Calu3 (cell line): ENCODE measurements at places on chromosomes 16 and 17. TPM values are rescaled to one million over a fixed set of nuclear protein-coding genes. Genes with fewer than 3 reads are reported as not detected.

- no peaks in the 10 kb centered on the region for H3K27me3 ChIP-seq
- peaks cover 29% of the 10 kb centered on the region for H3K4me1 ChIP-seq
- H3K36me3 ChIP-seq, result no peaks in the 10 kb centered on the region
These were observed 820.0 kb upstream of the EEF2KMT start for GRCh38 chr16:5917436-5918195.

DNA sequence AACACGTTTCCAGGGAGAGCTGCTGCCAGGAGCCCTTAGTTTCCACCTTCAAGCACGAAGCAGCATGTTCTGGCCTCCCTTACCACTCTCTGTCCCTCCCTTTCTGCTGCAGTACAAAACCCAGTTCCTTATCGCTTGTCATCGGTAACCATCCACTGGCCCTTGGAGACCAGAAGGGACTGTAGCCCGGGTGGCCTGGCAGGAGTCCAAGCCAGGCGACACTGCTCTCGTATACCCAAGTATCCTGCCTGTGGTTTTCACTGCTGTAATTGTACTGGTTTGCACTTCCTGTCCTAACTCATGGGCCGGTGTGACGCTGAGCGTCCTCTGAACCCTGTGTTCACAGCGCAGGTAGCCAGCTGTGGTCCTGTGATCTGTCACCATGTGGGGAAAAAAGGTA is 81.1 kb downstream of the MAF start:
- DNase-seq, result no peak
- H3K4me1 ChIP-seq, result no peaks in the 10 kb centered on the region
- peaks cover 53% of the 10 kb centered on the region for H3K27me3 ChIP-seq

DNA sequence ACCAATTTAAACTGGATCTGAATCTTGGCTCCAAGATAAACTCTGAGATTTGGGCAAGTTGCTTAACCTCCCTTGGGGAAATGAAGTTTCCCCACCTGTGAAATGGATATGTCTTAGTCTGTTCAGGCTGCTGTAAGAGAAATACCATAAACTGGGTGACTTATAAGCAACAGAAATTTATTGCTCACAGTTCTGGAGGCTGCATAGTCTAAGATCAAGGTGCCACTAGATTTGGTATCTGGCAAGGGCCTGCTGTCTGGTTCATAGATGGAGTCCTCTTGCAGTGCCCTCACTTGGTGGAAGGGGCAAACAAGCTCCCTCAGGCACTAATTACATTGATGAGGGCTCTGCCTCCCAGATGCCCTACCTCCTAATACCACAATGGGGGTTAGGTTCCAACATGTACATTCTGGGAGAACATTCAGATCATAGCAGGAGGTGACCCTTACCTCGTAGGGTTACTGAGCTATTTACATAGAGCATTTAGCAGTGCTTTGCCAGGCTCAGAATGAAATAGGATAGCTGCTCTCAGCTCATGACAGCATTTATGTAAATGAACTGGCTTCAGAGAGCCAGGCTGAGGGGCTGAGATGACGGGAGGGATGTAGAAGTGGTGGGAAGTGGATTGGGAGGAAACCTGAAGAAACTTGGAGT is 83.9 kb downstream of the SPECC1 start:
- no peak overlapping the region for H3K27ac ChIP-seq
- no peak for DNase-seq
- H3K27me3 ChIP-seq, result peaks cover 98% of the 10 kb centered on the region
- H3K4me1 ChIP-seq, result no peaks in the 10 kb centered on the region

- peaks cover 6% of the 10 kb centered on the region for H3K36me3 ChIP-seq
- peak overlapping the region; percentile 38 for H3K27ac ChIP-seq
- peaks cover 75% of the 10 kb centered on the region for H3K4me1 ChIP-seq
- no peaks in the 10 kb centered on the region for H3K27me3 ChIP-seq
These were observed 163.9 kb downstream of the SPECC1 start for GRCh38 chr17:20173091-20173490.

GRCh38 chr16:68131813-68132706 is 46.9 kb downstream of the NFATC3 start:
- H3K4me3 ChIP-seq, result no peak overlapping the region
- H3K36me3 ChIP-seq, result no peaks in the 10 kb centered on the region
- H3K4me1 ChIP-seq, result peaks cover 9% of the 10 kb centered on the region
- H3K27ac ChIP-seq, result no peak overlapping the region
- no peak for DNase-seq

GRCh38 chr17:32849879-32850278 is 27.0 kb downstream of the MYO1D start:
- DNase-seq, result no peak
- peaks cover 11% of the 10 kb centered on the region for H3K4me1 ChIP-seq
- H3K36me3 ChIP-seq, result no peaks in the 10 kb centered on the region
- H3K27me3 ChIP-seq, result no peaks in the 10 kb centered on the region
- H3K27ac ChIP-seq, result no peak overlapping the region

- H3K27me3 ChIP-seq, result peaks cover 23% of the 10 kb centered on the region
- H3K4me1 ChIP-seq, result no peaks in the 10 kb centered on the region
- no peaks in the 10 kb centered on the region for H3K36me3 ChIP-seq
- no peak for DNase-seq
- H3K4me3 ChIP-seq, result no peak overlapping the region
These were observed 114.6 kb upstream of the NOG start for GRCh38 chr17:56478836-56479447.

DNA sequence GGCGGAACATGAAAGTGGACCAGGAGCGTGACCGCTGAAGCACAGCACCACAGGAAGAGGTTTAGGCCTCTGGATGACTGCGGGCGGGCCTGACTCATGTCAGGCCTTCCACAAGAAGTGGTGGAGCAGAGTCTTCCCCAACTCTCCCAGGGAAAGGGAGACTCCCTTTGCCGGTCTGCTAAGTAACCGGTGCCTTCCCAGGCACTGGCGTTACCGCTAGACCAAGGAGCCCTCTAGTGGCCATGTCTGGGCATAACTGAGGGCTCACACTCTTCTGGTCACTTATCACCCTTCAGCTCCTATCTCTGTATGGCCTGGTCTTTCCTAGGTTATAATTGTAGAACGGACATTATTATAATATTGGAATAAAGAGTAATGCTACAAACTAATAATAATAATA is 1931.9 kb downstream of the TP53TG3F start:
- peak; percentile 11 for DNase-seq
- H3K27ac ChIP-seq, result no peak overlapping the region
- H3K4me3 ChIP-seq, result no peak overlapping the region
- no peaks in the 10 kb centered on the region for H3K36me3 ChIP-seq
- H3K27me3 ChIP-seq, result no peaks in the 10 kb centered on the region
- no peaks in the 10 kb centered on the region for H3K4me1 ChIP-seq

GRCh38 chr17:44906010-44906646 is 6.9 kb upstream of the EFTUD2 start:
- peaks cover 20% of the 10 kb centered on the region for H3K4me1 ChIP-seq
- DNase-seq, result no peak
- no peak overlapping the region for H3K4me3 ChIP-seq
- no peak overlapping the region for H3K27ac ChIP-seq
- H3K27me3 ChIP-seq, result peaks cover 23% of the 10 kb centered on the region

DNA sequence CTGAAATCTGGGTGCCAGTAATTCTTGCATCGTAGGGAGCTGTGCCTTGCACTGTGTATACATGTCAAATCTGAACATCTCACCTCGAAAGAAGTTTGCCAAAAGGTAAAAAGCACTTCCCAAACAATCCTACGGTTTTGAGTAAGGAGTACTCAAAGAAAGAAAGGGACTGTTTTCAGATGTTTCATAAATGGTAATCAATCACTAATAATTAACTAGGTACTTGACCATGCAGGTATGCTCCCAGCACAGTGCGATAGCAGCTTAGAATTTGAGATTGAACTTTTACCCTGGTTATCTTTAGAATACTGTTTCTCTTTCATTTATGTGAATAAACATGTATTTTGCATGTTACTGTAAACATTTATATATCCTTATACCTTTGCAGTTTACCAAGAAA is 39.0 kb downstream of the PRKCA start:
- H3K27ac ChIP-seq, result peak overlapping the region; percentile 33
- no peaks in the 10 kb centered on the region for H3K27me3 ChIP-seq
- DNase-seq, result no peak
- peaks cover 77% of the 10 kb centered on the region for H3K4me1 ChIP-seq
- peak overlapping the region; percentile 48 for H3K4me3 ChIP-seq

GRCh38 chr16:23466162-23466885 is 13.3 kb upstream of the COG7 start:
- peaks cover 30% of the 10 kb centered on the region for H3K36me3 ChIP-seq
- DNase-seq, result no peak
- no peak overlapping the region for H3K27ac ChIP-seq
- H3K27me3 ChIP-seq, result no peaks in the 10 kb centered on the region
- H3K4me1 ChIP-seq, result peaks cover 17% of the 10 kb centered on the region
- H3K4me3 ChIP-seq, result no peak overlapping the region

GRCh38 chr17:57226793-57227192 is 29.5 kb upstream of the MSI2 start:
- peaks cover 20% of the 10 kb centered on the region for H3K27me3 ChIP-seq
- H3K36me3 ChIP-seq, result no peaks in the 10 kb centered on the region
- no peak overlapping the region for H3K27ac ChIP-seq
- H3K4me3 ChIP-seq, result no peak overlapping the region

- H3K4me1 ChIP-seq, result peaks cover 51% of the 10 kb centered on the region
- peak overlapping the region; percentile 39 for H3K4me3 ChIP-seq
- H3K27me3 ChIP-seq, result no peaks in the 10 kb centered on the region
- H3K27ac ChIP-seq, result peak overlapping the region; percentile 92
- peak; percentile 69 for DNase-seq
These were observed 612.9 kb downstream of the MAF start for GRCh38 chr16:78987666-78988065.

DNA sequence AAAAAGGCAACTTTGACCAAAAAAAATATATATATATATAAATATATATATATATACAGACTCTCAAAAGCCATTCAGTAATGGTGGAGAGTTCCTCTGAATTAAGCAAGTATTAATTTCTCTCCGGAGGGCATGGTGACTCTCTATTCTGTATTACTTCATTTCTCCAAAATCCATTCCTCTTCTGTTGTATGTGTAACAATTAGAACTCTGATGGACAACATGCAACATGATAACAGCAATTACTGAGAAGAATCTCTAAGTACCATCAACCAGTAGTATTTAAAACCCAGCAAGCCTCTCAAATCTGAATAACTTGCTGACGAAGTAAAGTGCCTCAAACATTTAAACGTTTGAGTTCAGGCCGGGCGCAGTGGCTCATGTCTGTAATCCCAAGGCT is 2.3 kb downstream of the GRB2 start:
- H3K4me1 ChIP-seq, result peaks cover 13% of the 10 kb centered on the region
- peaks cover 35% of the 10 kb centered on the region for H3K36me3 ChIP-seq
- DNase-seq, result no peak

DNA sequence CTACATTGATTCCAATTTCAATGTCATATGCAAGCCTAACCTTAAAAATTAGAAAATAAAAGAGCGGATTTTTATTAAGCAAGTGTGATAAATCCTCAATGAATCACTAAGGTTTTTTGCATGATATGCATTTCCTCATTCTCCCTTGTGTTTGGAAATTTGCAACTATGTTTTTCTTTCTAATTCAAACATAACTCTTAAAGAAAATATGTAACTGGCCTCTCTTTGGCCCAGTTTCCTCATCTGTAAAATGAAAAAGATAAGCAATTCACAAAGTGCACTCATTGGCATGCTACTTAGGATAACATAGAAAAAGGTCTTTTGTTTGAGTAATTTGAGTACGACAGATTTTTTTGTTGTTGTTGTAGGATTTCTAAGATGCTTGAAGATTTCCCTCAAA is 295.5 kb downstream of the CDH11 start:
- H3K4me3 ChIP-seq, result no peak overlapping the region
- H3K36me3 ChIP-seq, result no peaks in the 10 kb centered on the region
- H3K27me3 ChIP-seq, result no peaks in the 10 kb centered on the region
- DNase-seq, result no peak

GRCh38 chr17:2042390-2042847 is 597 bp downstream of the OVCA2 start:
- no peak for DNase-seq
- peak overlapping the region; percentile 83 for H3K4me3 ChIP-seq
- H3K36me3 ChIP-seq, result peaks cover 31% of the 10 kb centered on the region
- no peaks in the 10 kb centered on the region for H3K27me3 ChIP-seq
- H3K27ac ChIP-seq, result peak overlapping the region; percentile 96

DNA sequence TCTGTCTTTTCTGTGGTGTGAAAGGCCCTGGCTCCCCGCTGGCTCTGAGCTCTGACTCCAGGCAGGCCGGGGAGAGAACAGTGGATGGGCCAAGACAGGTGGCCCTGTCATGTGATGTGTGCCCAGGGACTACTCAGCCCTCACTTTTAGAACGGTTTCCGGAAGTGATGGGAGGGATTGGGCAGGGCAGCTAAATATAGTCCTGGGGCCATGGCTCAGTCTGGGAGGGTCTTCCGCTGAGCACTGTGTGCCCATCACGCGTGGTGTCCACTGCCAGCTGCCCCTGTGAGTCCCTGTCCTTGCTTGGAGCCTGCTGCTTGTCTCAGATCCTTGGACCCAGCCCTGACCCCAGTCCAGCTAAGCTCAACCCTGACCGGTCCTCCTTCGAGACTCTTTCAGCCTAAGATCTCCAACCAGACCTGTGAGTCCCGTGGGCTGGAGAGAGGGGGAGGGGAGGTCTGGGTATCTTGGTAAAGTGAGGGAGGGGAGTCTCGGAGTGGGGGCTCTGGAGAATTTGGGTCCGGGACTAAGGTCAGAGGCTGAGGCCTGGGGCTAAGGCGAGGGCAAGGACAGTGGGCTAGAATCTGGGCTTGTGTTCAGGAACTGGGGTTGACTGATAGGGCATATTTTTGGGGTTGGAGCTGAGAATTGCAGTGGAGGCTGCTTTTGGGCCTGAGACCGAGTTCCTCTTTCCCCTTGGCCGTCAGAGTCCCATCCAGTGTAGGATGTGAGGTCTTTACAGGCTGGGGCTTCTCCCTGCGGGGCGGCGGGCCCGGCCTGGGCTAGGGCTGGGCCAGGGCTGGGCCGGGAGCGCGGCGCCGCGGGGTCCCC is at the start of gene TRIM72:
TRIM72 (plus strand) TSS at position 243 of the 831 bp plus-strand sequence. CDS start 620 bp downstream, outside the sequence.
- H3K36me3 ChIP-seq, result peaks cover 5% of the 10 kb centered on the region
- no peak for DNase-seq
- H3K4me3 ChIP-seq, result peak within 1 kb of the TSS; percentile 68
- peaks cover 9% of the 10 kb centered on the region for H3K4me1 ChIP-seq
- no peak within 1 kb of the TSS for H3K27ac ChIP-seq
- peaks cover 81% of the 10 kb centered on the region for H3K27me3 ChIP-seq

DNA sequence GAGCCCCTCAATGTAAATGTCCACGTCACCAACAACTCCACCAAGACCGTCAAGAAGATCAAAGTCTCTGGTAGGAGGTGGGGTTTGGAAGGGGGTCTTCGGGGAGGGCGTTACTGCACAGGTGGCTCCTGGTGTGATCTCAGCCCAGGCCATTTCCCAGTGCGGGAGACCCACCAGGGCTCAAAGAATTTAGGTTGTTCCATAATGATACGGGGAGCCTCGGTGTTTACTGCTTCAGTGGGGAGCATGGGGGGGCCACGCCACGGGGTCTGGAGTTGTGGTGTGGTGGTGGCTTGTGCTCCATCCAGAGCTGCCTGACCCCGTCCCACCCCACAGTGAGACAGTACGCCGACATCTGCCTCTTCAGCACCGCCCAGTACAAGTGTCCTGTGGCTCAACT is 7.8 kb downstream of the ARRB2 start:
- peaks cover 20% of the 10 kb centered on the region for H3K36me3 ChIP-seq
- no peak for DNase-seq
- no peak overlapping the region for H3K27ac ChIP-seq
- H3K27me3 ChIP-seq, result peaks cover 12% of the 10 kb centered on the region

SLC52A1 gene
- 0.34 TPM in 1 of 2 replicates, not detected in the other for total RNA-seq

HIC1 gene
- total RNA-seq, result 0.61 and 1.2 TPM in 2 replicates

PRR14 gene
- total RNA-seq, result 47.4 and 59.4 TPM in 2 replicates

PNMT gene
- 1.3 and 3.2 TPM in 2 replicates for total RNA-seq

MAPT gene
- 1.1 and 1.6 TPM in 2 replicates for total RNA-seq

OR2C1 gene
- not detected in 2 replicates for total RNA-seq

NOB1 gene
- 82.4 and 88.2 TPM in 2 replicates for total RNA-seq

KRTAP9-8 gene
- not detected in 2 replicates for total RNA-seq
